ENCODE measurements at places on chromosomes 1 and 21.
A peak's percentile ranks its signal among the peaks of the same experiment; 100 is the strongest.

- peak; percentile 67 for DNase-seq
These were observed 107.2 kb downstream of the PRDM2 start for GRCh38 chr1:13807209-13807608.

- DNase-seq: peak; percentile 53
These were observed 449 bp downstream of the EPS15 start for GRCh38 chr1:51518586-51519047.

- DNase-seq: no peak
These were observed 114.3 kb upstream of the GFI1 start for GRCh38 chr1:92601044-92601443.

DNA sequence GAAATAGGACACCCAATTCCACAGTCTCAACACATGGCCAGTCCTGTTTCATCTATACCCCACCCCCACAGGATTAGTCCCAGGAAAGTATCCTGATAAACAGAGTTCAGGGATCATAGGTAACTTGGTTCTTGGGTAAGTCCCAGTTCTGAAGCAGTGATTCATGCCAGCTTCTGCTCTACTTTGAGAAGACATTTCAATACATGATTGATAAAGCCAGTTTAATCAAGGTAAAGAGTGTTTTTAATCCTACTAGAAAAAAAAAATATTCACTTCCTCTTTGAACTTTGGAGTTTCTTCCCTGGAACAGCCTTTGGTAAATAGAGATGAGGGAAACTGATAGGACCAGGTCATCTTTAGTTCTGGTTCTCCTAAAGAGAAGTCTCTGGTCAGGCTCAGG is 142.4 kb downstream of the TLR5 start:
- no peak for DNase-seq

DNA sequence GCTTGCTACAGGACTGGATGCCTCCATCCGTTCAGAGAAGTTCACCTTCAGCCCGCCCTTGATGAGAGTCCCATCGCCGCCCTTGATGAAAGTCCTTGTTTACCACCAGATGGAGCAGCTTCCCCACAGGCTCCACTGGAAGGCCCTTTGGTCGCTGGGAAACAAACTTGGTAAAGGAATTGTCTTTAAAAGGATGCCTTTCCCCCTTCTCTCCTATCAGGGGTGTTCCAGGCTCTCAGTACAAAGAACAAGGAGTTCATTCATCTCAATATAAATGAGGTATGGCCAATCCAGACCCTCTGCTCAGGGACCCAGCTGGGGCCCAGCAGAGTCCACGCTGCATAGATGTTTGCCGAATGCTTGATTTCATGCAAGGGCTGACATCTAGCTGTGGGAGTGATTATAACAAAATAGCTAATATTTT is 50.8 kb downstream of the CAPN9 start:
- peak; percentile 72 for DNase-seq

DNA sequence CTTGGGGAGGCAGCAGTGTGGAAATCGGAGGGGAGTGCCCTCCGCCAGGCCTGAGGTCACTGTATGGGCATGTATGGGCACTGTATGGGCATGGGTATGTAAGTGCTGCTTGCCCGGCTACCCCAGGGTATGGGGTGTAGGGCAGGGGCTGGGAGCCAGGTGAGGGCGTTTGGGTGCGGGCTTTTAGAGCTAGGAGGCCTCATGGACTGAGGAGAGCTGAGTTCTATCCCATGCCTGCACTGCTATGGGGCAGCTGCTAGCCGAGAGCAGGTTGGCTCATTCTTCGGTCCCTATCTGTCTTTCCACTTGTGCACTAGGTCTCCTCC is 5.3 kb downstream of the PKLR start:
- no peak for DNase-seq

DNA sequence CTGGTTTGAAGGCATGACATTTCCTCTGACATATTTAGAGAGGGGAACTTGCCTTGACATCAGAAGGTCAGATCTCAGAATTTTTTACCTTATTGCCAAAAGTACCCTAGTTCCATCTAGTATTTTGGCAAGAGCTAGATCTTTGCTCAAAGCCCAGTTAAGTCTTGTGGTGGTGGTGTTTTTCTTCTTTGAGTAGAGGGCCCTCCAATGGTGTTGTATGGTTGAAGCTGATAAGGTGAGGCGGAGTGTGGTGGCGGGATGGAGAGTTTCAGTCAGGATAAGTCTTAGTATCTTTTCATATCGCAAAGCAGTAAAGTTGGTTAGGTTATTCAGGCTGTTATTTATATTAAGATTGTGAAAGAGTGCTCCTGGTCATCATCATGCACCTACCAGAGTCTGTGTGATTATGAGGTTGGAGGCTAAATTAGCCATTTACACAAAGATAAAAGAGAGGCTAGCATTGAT is 20.1 kb upstream of the MACF1 start:
- DNase-seq: no peak

- DNase-seq: peak; percentile 87
These were observed 19.7 kb upstream of the LMX1A start for GRCh38 chr1:165376041-165376810.

DNA sequence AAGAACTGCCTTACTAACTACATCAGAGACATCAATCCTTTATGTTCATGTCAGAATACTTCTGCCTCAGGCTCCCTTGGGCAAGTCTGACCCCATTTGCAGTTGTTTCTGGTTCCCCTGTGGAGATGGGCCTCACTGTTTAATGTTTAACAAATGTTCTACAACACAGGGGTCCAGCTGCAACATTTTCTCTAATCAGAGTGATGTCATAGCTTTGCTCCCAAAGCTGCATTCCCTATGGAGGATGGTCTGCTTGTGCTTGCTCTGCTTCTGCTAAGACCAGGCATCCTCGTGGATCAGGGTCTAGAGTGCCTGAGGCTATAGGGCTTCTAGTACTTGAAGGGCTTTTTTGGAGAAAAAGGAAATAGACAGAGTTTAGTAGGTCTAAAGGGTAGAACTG is 1071.2 kb downstream of the TTLL7 start:
- DNase-seq: no peak

GRCh38 chr21:14762734-14763694 is 216.9 kb upstream of the SAMSN1 start:
- no peak for DNase-seq

DNA sequence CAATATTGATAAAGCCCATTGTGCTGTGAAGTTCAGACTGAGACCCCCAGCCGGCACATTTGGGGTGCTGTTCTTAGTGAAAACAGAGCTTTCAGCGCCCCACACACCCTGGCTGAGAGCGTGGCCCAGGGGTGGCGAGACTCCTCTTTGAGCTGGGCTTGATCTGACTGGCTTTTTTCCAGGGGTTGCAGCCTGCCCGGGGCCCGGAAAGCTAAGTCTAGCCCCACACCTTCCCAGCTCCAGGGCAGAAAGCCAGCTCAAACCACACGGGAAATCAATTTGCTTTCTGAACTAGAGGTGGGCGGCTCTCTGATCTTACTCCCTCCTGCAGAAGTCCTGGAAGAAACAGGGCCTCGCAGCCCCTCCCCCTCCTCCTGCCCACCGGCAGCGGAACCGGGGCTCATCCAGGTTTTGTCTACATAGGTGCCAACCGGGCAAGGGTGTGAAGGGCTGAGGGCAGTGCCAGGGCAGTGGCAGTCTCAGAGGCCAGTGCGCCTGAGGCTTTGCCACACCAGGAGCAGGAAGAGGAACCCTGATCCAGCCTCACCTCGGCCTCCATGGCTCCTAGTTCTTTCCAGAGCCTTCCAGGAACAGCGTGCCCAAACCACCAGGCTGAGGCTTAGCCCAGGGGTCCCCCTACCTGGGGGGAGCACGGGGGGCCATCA is 155.3 kb downstream of the NPHP4 start:
- peak; percentile 26 for DNase-seq

DNA sequence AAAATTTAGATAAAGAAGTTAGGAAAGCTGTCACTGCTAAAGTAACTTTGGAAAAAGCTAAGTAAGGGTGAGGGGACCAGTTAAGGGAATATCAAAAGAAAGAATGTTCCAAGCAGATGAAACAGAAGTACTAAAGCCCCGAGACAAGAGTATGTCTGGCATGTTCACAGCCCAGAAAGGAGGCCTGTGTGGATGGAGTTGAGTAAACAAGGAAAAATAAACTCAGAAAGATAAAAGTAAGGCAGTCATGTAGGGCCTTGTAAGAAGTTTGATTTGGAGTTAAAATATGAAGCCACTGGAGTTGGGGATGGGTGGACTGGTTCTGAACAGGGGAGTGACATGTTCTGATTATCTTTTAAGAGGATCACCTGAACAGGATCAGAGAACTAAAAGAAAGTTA is 177.9 kb downstream of the CDC42BPA start:
- DNase-seq: no peak

- no peak for DNase-seq
These were observed 12.2 kb upstream of the CD34 start for GRCh38 chr1:207923121-207923520.

DNA sequence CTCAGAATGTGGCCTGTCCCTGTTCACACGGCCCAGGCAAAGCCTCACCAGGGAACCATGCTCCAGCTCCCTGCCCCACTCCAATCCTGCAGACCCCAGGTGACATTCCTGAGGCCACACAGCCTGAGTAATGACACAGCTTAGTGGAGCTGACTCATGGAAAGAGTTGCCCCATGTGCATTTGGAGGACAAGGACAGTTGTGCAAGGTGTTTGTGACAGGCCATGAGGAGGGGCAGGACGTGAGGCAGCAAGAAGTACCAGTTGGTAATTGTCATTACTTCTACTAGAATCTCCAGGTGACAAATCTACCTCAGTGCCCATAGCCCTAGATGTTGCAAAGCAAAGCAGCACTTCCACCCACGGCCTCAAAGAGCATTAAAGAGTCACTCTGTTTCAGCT is 15.2 kb downstream of the PRR9 start:
- DNase-seq: no peak

GRCh38 chr1:2920421-2921015 is 100.7 kb upstream of the ACTRT2 start:
- DNase-seq: no peak

- no peak for DNase-seq
These were observed 8.9 kb downstream of the ZMPSTE24 start for GRCh38 chr1:40266786-40267535.

DNA sequence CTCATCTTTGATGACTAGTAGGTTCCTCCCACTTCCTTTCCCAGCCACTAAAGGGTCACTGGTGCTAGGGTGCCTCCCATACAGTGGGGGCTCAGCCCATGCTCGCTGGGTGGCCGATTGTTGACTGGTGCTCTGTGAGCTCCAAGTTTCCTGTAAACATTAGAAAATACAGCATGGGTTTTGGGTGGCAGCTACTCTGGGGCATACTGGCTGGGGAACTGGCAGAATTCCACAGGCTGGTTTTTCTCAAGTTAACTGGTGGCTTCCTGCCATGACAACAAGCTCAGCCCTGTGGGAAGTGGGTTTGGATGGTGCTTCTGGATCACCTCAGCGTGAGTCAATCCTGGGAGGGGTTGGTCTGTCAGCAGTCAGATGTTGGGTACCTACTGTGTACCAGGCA is 28.7 kb upstream of the CRNN start:
- DNase-seq: no peak

DNA sequence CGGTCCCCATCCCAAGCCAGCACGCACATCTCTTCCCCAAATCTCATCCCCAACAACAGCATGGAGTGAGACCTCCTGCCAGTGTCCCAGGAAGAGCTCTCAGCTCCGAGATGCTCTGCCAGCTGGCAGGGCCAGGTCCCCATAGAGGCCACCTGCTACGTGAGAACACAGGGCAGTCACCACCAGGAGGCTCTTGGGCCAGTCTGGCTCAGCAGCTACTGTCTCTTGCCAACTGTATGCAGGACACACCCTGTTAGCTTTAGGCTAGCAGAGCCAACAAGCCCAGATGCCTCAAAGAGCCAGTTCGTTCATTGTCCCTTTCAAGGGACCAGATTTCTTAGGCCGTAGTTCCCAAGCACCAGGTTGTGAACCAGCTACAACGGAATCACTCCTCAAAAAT is 36.9 kb downstream of the FBXO2 start:
- no peak for DNase-seq

GRCh38 chr1:235739124-235739523 is 89.5 kb upstream of the GNG4 start:
- DNase-seq: no peak

GRCh38 chr1:32335535-32335789 is 571 bp downstream of the MARCKSL1 start:
- DNase-seq: no peak

GRCh38 chr1:153422450-153423068 is 6.2 kb downstream of the S100A7A start:
- peak; percentile 62 for DNase-seq

DNA sequence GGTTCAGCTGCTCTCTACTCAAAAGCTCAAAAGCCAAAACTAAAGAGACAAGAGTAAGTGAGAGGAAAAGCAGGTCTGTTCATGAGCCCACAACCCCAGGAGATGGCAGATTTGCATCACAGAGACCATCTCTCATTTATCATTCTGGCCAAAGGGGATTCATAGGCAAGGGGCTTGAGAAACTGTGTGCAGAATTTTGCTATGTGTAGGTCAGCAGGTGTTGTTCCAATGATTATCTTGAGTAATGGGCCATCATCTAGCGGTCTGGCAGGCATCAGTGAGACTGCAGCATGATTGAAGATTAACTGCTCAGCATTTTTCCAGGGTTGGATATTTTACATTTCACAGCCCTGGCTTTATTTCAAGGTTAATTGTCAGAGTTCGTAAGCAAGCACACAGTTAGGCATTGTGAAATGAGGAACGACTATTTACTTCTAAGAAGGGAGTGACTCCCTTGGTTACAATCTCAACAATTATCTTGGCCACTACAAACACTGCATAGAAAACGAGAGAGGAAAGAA is 1204.6 kb upstream of the TMPRSS15 start:
- DNase-seq: no peak

Measured in H9 (cell line).